Ureter (tissue), 1 donor: ENCODE measurements at places on chromosomes 7 and 10.

DNA sequence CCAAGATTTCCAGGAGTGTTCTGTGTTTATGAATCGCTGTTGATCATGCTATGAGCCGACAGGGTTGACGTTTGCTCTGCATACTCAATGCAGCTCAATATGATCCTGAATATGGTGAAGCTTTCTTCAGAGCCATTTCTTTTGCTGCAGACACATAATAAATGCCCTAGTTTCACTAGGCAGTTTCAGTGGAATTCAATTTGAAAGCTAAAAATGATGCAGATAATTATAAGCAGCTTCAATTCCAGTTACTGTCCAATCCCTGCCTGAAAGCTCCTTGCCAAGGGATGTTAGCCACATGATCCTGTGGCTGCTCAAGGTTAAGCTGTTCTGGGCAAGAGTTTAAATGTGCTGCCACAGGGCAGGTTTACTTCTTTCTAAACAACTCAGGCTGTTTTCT lies 805.6 kb downstream of the NRG3 start:
- DNase-seq = no peak

GRCh38 chr7:92158660-92159575 lies 20.0 kb downstream of the LRRD1 start:
- DNase-seq = no peak

GRCh38 chr7:151759591-151760042 lies 117.3 kb downstream of the PRKAG2 start:
- DNase-seq = peak; percentile 75

- no peak for DNase-seq
Observed at GRCh38 chr10:58086144-58086762, 181.4 kb downstream of the IPMK start.

DNA sequence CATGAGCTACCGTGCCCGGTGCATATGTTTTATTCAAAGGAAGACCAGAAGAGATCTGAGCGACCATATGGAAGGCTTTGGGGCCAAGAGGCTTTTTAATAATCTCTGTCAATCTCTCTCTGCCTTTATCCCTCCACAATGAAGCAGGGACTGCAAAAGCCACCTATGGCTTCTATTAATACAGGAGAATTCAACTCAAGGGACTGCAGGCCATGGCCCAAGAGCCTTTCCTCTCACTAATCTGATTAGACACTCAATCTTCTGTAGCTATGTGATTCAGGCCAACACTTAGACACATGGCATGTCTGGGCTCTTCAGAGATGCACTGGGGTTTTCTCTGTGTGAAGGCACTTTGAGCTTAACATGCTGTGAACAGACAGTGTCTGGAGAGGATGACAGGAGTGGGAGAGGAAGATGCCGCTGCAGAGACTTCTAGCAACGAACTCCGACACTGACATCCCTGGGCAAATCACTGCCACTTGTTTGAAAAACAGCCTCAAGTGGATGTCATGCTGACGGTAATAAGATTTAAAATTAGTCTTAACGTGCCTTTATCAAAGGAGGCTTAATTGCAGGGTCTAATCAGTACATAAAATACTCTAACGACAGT lies 114.4 kb upstream of the AOAH start:
- DNase-seq = no peak

DNA sequence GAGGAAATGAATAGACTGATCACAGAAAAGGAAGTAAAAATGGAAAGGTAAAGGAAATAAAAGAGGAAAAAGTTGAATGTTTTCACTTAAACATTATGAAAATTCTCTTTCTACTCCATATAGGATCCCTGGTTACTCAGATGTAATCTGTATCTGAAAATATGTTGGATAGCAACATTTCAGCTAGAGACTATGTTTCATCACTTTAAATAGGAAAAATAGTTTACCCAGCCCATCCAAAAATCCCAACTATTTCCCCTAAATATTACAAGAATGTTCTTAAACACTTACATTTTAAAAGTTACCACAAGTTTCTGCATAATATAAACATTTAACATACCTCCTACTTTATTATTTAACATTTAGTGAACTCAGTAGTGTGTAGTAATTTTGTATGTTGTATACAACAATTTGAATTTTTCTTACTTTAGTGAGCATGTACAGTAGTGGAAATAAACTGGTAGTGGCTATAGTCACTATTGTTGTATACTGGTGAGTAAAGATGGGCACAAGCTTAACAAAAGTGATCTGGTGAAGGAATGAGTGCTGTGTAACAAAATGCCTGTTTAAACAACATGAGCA lies 27.1 kb downstream of the SLF2 start:
- DNase-seq = no peak

DNA sequence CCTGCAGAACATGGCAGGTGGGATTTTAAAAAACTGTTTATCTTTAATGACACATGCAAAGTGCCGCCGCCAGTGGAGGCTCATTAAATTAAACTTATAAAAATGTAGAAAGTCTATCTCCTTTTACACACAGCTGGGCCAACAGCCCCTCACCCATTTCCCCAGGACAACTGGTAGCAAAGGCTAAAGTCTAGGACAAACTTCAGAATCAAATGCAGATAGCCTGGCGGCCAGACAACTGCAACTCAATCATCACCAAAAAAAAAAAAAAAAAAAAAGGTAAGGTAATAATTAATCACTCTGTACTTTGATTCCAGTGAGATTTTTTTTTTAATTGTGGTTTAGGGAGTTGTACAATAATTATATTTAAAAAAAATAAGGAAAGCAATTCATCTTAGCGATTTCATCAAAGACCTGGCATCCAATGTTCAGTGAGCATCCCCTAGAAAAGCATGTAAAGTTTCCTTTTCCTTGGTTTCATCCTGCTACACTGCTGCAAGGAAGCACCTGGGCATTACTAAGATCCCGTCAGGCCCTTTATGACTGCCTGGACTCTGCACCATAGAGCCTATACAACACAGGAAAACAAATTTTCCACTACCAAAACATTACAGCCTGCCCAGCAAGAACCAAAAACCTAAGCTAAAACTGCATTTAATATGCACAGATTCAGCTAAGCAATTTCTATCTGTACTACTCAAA lies 98.5 kb downstream of the GRB10 start:
- DNase-seq = no peak

GRCh38 chr10:16652154-16652553 lies 130.5 kb upstream of the C1QL3 start:
- no peak for DNase-seq

- DNase-seq = no peak
Observed at GRCh38 chr7:55420530-55420929, 55.4 kb downstream of the LANCL2 start.
